Mesenteric fat pad (tissue), 1 donor: ENCODE measurements at places on chromosomes 7 and 10. TPM values are rescaled to one million over a fixed set of nuclear protein-coding genes. Genes with fewer than 3 reads are reported as not detected.

The DRGX gene
- total RNA-seq: not detected

DNA sequence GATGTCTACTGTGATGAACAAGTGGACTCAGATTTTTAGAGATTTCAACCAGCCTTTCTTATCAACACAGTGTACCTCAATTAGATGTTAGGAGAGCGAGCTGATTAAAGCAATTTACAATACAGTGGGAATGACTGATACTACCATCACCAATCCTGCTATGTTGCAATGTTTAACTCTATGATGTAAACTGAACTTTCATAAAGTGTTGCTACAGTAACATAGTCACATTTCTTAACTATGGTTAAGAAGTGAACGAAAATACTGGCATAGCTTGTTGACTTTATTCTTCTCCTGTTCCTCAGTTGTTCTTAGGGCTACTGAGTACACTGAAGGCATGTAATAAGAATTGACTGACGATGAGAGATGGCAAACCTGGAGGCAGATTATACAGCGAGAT lies 139.8 kb downstream of the MYOF start:
- no peak for DNase-seq

GRCh38 chr7:1214516-1214915 lies 18.2 kb upstream of the UNCX start:
- DNase-seq: no peak

DNA sequence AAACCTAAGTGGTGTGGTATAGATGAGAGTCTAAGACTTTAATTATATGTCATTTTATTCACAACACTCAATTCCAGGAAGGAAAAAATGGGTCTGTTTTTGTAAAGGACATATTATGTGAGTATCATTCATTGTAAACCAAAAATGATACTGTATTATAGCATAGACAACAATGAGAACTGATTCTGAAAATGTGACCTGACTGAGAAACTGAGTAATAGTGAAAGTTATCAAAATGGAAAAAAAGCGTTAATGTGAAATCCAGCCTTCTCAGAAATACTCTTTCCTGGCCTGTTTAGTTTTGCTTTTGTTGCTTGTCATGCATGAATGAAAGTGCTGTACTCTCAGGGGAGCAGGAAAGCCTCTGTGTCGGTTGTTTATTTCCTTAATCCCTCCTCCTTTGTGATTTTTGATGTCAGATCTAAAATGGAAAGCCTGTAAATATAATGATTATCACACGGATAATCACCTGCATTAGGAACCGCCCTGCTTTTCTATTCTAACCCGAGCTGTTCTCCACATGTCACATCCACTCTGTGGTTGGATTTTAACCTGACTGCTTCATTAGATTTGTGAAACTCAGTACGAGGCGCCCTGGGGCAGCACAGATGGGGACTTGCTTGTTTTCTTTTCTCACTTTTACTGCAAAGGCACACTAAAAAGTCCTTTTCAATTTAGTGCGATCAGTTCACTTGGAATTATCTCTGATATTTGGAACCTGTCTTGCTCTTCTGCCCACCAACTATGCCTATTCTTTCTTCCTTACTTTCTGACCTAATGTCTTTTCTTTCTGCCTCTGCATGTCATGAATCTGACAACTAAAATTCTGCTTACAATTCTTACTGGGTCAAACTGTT lies 240.9 kb upstream of the KAT6B start:
- no peak for DNase-seq

- no peak for DNase-seq
These were observed 5.7 kb upstream of the CELF2 start for GRCh38 chr10:11011984-11012383.

The ADRB1 gene
- 14.1 TPM for total RNA-seq

GRCh38 chr7:46559194-46559832 lies 638.2 kb upstream of the IGFBP3 start:
- DNase-seq: no peak

- no peak for DNase-seq
These were observed 288.2 kb downstream of the TWIST1 start for GRCh38 chr7:18828994-18829857.

The FAM25G gene
- total RNA-seq: not detected

DNA sequence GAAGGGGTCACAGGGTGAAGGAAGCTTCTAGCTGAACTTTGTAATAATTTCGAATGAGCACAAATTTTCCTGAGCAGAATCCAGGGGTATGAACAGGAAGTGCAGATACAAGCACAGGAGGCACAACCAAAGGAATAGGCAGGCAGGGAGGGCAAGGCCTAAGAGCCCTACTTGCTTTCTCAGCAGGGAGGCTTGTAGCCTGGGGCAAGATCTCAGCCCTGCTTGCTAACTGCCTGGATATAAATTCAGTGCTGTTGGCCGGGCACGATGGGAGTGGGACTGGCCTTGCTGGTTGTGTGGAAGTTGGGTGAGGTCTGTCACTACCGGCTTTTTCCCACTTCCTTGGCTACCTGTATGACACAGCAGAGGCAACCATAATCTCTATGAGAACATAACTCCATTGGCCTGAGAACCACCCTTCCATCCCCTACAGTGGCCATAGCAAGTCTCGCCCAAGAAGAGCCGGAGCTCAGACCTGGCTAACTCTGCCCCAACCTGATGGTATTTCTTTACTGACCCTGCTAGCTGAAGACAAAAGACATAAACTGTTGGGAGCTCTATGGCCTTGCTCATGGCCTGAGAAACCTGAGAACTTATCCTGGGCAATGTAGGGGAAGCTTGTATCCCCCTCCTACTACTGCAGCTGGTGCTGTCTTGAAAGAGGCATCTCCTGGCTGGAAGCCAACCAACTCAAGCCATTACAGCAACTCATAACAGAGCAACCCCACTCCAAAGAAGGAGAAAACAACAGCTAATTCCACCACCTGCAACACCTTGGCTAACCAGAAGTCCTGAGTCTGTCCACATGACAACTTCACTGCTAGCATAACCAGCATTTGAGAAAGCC lies 27.6 kb downstream of the CLDN12 start:
- DNase-seq: no peak

The PRTFDC1 gene
- 2.7 TPM for total RNA-seq

GRCh38 chr7:52719677-52720076 lies 315.8 kb upstream of the POM121L12 start:
- no peak for DNase-seq
